Retina (tissue), 1 donor: ENCODE measurements at places on chromosomes 12 and 14.

DNA sequence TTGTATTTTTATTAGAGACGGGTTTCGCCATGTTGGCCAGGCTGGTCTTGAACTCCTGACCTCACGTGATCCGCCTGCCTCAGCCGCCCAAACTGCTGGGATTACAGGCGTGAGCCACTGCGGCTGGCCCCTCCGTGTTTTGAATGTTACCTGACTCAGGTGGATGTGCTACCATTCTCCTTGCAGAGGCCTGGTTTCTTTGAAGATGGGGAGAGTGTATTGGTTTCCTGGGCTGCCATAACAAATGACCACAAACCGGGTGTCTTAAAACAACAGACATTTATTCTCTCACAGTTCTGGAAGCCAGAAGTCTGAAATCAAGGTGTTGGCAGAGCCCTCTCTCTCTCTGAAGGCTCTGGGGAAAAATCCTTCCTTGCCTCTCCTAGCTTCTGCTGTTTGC lies 98.0 kb downstream of the IRF2BPL start:
- no peak for DNase-seq

DNA sequence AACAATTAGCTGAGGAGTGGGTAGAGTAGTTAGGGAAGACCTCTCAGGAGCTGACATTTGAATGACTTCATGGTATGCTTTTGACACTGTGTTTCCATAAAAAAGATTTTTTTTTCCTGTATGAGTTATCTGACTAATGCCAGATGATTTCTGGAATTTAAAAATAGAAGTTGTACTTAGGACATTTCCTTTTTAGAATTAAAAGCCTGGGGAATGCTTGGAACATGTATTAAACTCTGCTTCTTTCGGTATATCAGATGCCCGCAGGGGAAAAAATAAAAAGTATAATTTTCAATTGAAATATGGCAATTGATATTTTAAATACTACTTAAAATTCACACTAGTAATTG lies 41.1 kb downstream of the BRMS1L start:
- DNase-seq: no peak

- no peak for DNase-seq
These were observed 170.9 kb upstream of the PTPRQ start for GRCh38 chr12:80273144-80273543.

GRCh38 chr12:873954-874353 lies 75.5 kb downstream of the RAD52 start:
- DNase-seq: no peak

DNA sequence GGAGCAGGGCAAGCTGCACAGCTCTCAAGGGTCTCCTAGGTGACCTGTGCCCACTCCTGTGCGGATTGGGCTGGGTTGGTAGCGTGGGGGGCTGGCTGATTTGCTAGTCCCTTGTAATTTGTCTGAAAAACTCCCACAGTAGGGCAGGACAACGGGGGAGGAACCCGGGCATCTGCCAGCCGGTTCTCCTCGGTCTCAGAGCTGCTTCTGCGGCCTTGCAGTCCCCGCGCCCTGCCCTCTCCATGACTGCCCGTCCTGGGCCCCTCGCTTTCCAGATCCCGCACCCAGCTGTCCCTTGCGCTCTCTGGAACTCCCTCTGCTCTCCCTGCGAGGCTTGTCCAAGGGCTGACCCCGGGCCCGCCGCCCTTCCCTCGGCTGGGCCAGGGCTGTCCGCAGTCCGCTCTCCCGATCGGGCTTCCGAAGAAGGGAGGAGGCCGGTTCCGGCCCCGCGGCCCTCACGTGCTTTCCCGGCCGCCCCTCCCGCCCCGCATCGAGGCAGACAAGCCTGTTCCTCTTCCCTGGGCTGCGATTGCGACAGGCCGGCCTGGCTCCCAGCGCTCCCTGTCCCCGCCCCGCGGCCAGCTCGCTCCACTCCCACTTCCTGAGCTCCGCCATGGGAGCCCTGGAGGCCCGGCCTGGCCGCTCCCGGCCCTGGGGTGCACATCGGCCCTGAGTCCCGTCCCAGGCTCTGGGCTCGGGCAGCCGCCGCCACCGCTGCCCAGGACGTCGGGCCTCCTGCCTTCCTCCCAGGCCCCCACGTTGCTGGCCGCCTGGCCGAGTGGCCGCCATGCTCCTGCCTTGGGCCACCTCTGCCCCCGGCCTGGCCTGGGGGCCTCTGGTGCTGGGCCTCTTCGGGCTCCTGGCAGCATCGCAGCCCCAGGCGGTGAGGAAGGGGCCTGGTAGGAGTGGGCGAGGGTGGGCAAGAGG lies at the start of gene LTBR:
Gene LTBR (plus strand): TSS at position 591 of the 927 bp plus-strand sequence. CDS start 197 bp downstream, at position 788.
- DNase-seq: peak; percentile 76

DNA sequence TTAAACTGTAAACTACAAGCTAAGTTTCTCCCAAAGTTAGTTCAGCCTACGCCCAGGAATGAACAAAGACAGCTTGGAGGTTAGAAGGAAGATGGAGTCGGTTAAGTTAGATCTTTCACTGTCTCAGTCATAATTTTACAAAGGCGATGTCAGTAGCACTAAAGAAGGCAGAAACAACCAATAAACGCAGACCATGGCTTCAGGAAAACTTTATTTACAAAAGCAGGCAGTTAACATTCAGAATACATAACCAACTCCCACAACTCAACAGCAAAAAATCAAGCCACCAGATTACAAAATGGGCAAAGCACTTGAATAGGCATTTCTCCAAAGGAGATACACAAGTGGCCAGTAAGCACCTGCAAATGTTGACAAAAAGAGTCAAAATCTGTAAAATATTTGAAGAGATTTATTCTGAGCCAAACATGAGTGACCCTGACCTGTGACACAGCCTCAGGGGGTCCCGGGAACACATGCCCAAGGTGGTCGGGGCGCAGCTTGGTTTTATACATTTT lies 8.8 kb upstream of the ULK1 start:
- DNase-seq: no peak
